ENCODE measurements at places on chromosomes 16 and 17. TPM values are rescaled to one million over a fixed set of nuclear protein-coding genes. Genes with fewer than 3 reads are reported as not detected.

MYH10 gene
- 32.3 TPM for total RNA-seq

OR1F1 gene
- not detected for total RNA-seq

CES5A gene
- under 0.01 TPM for total RNA-seq

IL17C gene
- not detected for total RNA-seq

TGFB1I1 gene
- 60.3 TPM for total RNA-seq

HSPB9 gene
- under 0.01 TPM for total RNA-seq

RNF222 gene
- not detected for total RNA-seq

TBC1D28 gene
- not detected for total RNA-seq
